Stimulated activated naive CD4-positive, alpha-beta T cell treated with Interleukin-2 at 50 U/mL for 16 hours (primary cell): ENCODE measurements at places on chromosomes 6 and 20.

GRCh38 chr6:107708435-107708834, 115.7 kb downstream of the SCML4 start:
- no peak for DNase-seq

DNA sequence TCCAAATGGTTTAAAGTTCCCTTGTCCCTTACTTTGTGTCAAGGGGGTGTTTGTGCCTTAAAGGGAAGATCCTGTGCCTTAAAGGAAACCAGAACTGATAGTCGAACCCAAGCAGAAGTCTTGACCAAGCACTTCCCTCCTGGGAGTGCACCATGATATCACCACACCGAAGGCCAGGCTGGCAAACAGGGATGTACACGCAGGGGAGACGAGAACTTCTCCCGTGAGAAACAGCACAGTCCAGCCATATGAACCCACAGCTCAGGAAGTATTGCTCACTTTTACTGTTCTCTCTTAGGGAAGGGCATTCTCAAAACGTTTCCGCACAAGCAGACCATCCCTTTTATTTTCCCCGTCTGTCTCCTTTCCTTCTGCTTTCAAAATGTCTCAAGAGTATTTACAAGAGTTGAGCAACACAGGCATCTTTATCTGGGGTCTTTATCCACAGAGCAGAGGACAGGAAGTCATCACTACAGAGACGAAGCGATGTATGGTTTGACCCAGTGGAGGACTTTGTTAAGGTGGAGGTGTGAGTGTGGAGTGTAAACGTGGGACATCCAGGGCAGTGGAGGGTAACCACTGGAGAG, 12.8 kb upstream of the SERPINB1 start:
- no peak for DNase-seq

- DNase-seq = no peak
Observed at GRCh38 chr6:111775145-111775922, 97.9 kb downstream of the FYN start.

- DNase-seq = no peak
Observed at GRCh38 chr6:4364711-4365110, 229.3 kb upstream of the ECI2 start.

- DNase-seq = no peak
Observed at GRCh38 chr6:150999107-150999506, 133.6 kb downstream of the MTHFD1L start.

GRCh38 chr6:160387916-160388643, 39.9 kb downstream of the SLC22A3 start:
- no peak for DNase-seq

GRCh38 chr20:56376331-56376730, 15.7 kb downstream of the AURKA start:
- no peak for DNase-seq

DNA sequence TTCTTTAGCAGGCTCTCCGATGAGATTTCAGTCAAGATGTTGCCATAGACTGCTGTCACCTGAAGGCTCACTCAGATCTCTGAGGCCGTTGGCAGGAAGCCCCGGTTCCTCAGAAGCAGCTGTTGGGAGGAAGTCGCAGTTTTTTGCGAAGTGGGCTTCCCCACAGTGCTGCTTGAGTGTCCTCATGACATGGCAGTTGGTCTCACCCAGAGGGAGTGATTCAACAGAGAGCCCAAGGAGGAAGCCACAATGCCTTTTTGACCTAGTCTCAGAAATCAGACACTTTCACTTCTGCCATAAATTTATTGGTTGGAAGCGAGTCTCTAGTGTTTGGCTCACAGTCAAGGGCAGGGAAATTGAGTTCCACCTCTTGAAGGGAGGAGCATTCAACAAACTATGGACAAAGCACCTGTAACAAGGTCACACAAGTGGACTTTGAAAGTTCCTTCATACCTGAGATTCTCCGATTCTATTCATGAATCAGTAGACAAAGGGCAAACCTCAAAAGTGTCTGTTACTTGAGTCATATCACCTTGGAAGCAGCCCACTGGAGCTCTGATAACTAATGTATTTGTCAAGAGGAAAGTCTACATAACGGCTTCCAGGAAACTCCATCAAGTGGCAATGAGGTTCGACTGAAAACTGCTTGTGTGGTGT, 208.3 kb downstream of the TASP1 start:
- no peak for DNase-seq

- no peak for DNase-seq
Observed at GRCh38 chr6:55049866-55050265, 124.4 kb upstream of the HCRTR2 start.

DNA sequence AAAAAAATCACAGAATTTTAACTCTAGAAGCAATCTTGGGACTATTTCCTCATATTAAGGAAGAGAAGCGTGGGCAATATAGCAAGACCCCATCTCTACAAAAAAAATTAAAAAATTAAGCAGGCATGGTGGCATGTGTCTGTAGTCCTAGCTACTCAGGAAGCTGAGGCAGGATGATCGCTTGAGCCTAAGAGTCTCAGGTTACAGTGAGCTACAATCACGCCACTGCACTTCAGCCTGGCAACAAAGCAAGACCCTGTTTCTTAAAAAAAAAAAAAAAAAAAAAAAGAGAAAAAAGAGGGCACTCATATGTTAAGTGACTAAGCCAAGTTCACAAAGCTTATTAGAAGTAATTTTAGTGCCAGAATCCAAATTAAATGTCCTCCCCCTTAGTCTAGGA, 100.8 kb downstream of the SESN1 start:
- DNase-seq = no peak

DNA sequence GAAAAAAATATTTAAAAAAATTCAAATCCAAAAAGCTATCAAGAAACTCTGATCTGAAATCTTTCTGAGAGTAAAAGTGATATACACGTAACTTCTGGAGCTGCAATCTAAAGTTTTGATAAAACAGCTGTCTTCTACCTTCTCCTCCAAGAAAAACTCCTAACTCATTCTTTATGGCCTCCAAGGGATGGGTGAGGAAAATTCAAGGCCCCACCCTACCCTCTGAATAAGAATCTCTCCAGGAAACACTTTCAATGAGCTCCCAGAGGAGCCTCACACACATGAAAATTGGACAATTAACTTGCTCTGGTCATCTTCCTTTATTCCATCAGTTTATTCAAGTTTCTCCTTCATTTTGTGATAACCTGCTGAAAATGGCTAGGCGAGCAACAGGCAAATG, 93.4 kb downstream of the FNDC1 start:
- no peak for DNase-seq
